ENCODE measurements at places on chromosomes 5 and 9.
A peak's percentile ranks its signal among the peaks of the same experiment; 100 is the strongest.

GRCh38 chr5:32810804-32811203 lies 99.7 kb downstream of the NPR3 start:
- DNase-seq, result no peak

GRCh38 chr5:126107381-126107780 lies 315.8 kb upstream of the GRAMD2B start:
- DNase-seq, result no peak

DNA sequence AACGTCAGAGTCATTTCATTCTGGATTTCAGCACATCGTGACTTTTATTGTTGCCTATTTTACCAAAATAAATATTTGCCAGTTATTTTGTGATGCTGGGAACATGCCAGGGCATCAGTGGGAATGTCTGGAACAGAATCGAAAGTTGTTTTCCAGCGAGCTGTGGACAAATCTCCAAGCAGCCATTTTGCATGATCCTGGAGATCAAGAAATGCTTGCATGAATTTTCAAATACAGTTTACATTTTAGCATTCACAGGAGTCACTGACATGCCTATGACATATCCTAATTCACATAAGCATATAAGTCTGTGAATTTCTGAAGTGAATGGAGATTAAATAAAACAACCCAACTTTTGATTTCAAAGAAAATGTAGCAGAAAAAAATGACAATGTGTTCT lies 119.4 kb downstream of the VCAN start:
- no peak for DNase-seq

DNA sequence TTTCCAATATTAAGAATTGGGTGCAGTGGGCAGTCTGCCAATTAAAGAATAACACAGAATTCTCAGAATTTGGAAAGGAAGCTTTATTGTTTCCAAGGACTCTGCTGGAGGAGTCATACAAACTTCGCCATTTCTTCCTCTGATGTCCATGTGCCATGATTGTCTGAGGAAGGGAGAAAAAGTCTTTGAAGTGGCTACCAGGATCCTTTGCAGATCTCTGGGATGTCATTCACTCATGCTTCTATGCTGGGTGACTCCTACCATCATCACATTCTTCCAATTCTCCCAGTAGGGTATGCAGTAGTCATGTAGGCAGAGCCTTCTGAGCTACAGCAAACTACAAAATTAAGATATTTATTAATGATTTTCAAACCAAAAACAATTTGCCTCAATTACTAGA lies 3.2 kb upstream of the SMAD5 start:
- no peak for DNase-seq

DNA sequence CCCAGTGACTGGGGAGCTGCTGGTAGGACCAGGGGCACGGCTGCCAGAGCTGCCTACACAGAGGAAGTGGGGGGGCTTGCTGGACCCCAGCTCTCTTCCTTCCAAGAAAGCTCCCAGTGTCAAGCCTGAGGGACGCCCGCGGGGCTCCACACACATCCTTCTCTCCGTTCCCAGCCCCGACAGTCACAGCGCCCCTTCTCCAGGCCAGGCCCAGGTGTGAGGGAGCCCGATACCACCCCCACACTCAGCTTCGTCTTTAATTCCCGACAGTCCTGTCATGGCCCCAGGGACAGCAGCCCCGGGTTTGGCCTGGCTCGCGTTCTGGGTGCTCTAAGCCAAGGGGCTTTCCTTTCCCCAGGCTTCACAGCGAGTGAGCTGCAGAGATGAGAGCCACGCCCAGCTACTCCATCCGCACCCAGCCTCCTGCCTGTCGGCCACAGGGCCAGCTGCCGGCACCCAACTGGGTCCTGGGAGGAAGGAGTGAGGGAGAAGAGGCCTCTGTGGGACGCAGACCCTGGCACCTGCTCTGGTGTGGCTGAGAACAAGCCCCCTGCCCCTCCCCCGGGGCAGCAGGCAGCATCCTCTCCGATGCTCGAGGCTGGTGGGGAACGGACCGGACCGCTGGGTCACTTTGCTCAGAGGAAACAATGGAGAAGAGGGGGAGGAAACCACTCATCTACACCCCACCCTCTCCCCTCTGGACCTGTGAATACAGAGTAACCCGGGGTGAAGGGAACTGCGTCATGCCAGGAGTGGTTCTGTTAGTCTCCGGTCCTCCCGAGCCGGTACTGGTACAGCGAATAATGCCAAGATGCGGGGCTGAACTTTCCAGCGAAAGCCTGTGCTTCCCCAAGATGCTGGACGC lies 53.9 kb upstream of the PHYKPL start:
- DNase-seq, result no peak

DNA sequence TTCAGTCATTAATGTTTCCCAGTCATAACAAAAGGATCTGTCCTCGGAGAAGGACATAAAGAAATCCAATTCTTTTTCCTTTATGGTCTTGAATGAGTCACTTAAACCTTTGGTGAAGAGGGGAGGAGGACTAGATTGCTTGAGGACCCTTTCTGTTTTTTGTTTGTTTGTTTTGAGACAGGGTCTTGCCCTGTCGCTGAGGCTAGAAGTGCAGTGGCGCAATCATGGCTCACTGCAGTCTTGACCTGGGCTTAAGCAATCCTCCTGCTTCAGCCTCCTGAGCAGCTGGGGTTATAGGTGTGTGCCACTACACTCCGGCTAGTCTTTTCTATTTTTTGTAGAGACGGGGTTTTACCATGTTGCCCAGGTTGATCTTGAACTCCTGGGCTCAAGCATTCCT lies 12.3 kb downstream of the TIGD6 start:
- no peak for DNase-seq

GRCh38 chr9:14066032-14066431 lies 247.9 kb downstream of the NFIB start:
- DNase-seq, result no peak

- DNase-seq, result no peak
Observed at GRCh38 chr9:111870774-111871498, 25.7 kb upstream of the UGCG start.

DNA sequence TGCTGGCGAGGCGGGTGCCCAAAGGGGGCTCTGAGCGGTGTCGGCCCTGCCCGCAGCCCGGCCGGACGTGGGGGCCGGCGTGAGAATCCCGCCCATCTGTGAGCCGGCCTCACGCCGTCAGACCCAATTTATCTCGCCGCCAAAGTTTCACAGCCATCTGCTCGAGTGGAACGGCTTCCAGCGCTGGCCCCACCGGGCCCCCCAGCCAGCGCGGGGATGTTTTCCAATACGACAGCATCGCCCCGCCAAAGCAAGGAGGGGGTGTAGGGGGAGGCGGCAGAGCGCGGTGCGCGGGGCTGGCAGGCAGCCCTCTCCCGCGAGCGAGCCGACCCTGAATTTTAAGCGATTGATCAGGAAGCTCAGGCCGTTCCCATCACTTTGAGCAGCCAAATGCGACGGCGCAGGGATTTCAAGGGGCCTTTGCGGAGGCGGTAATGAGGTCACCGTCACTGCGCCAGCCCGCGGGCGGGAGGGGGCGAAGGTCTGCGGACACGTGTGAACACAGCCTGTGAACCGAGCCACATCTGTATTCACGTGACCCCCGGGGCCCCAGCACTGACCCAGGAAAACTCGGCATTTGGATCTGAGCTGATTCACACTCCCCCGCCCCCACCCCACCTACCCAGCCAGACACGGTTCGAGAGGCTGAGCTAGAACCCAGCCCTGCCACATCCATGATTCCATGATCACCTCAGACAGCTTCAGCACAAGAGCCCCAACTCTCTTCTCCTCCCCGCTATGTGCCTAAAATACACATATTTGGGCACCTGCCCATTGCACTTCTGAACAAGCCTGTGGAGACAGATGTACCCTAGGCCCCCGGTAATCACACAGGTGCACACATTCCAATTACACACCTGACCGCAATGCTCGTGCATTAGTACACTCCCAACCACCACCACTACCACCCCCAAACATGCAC lies 47.8 kb upstream of the PSD2 start:
- no peak for DNase-seq

DNA sequence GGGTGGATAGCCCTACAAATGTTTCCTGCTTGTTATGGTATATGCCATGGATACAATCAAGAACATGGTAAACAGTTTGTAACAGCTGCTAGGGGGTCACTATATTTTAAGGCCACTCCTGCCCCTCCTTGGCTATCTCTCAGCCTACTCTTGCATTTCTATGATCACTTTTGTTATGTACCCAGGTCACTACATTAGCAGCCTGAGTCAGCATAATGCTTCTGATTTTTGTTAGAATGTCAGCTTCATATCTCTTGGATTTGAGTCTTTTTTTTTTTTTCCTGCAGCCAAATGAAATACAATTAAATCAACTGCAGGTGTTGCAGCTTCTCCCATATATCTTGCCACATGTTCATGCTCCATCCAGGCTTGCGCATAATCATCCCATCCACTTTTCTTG lies 629.7 kb upstream of the GRAMD2B start:
- no peak for DNase-seq

GRCh38 chr5:88399561-88399960 lies 130.9 kb upstream of the TMEM161B start:
- no peak for DNase-seq

GRCh38 chr5:89437450-89438435 lies 554.8 kb upstream of the MEF2C start:
- no peak for DNase-seq

- no peak for DNase-seq
Observed at GRCh38 chr9:134343637-134344036, 17.4 kb downstream of the RXRA start.

- DNase-seq, result no peak
Observed at GRCh38 chr5:66222455-66222854, 78.4 kb downstream of the SREK1 start.

- peak; percentile 63 for DNase-seq
Observed at GRCh38 chr5:74122979-74123590, 497.1 kb downstream of the ARHGEF28 start.

GRCh38 chr9:90309809-90310520 lies 332.7 kb downstream of the DIRAS2 start:
- DNase-seq, result no peak
